ENCODE measurements at places on chromosomes 12 and 14.

DNA sequence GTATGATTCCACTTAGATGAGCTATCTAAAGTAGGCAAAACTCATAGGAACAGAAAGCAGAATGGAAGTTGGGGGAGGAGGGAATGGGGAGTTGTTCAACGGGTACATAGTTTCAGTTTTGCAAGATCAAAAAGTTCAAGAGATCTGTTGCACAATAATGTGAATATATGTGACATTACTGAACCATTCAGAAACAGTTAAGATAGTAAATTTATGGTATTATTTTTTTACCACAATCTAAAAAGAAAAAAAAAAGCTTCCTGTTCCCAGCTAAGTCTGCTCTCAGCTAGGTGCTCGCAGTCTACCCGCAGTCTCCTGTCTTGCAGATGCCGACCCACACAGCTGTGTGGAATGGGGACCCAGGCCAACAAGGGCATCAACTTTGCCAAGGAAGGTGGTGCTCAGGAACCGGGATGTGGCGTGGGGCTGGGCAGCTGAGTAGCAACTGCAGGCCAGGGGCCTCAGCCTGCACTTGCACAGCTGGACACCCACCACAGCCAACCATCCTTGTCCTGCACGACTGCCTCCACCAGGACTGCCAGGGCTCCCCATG lies 15.3 kb upstream of the ANO6 start:
- DNase-seq, result peak; percentile 72

GRCh38 chr12:113413488-113413939 lies 8.7 kb upstream of the SDSL start:
- DNase-seq, result no peak

- DNase-seq, result no peak
Measured at GRCh38 chr14:74949191-74949601, 6.2 kb downstream of the PGF start.

- DNase-seq, result no peak
Measured at GRCh38 chr12:62683776-62684569, 217.3 kb downstream of the MON2 start.

- no peak for DNase-seq
Measured at GRCh38 chr12:56808954-56809353, 45.8 kb downstream of the HSD17B6 start.

DNA sequence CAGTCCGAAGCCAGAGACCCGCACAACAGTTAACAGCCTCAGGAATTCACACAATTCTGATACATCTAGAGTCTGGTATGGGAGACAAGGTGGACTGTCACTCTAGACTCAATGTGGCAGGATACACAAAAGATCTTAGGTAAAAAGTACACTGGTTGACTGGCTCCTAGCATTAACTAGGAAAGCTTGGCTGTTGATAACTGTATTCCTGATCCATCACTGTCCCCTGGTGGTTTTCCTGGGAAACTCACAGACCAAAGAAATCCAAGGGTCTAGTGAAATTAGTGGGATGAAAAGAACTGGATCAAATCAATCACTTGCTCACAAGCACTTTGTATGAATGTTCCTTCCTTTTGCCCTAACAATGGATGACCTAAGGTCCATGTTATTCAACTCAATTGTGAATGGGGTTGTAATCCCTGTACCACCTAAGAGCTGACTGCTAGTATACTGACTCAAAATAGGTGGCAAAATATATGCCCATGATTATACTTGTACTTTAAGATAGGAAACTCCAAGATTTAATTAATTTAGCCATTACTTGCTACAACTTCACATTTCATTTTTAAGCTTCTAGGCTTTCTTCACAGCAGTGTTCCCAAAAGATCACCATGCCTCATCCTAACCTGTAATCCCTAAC lies 14.0 kb downstream of the NPC2 start:
- no peak for DNase-seq

DNA sequence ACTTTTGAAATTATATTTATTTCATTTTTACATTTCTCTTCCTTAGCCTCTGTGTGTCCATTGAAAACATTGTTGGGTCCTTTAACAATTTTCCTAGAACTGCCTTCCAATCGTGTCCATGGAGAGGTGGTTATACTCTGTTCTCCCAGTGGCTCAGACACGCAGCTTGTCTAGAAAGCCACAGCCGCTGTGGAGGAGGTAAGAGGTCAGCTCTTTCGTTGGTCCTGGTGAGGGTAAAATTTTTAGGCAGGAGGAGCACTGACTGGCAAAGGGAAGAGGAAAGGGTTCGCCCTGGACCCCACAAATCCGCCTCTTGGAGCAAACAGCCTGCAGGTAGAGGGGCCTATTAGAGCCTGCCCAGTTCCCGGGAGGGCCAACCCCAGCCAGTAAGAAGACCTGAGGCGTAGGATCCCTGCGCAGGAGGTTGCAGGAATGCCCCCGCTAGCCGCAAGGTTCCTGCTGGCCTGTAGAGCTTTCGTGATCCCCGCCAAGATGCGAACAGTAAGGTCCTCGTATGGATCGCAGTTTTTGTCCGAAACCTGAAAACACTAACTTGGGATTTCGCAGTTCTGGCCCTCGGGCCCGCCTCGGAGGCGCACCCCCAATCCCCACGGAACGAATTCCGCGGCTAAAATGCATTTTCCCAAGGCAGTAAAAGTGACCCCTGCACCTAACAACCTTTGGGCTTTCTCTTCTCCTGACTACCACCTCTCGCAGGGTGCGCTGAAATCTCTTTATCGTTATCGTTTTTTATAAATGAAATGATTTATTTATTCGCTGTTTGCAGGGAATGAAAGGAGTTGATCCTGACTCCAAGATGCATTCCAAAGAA lies 7.5 kb upstream of the PAX9 start:
- no peak for DNase-seq

DNA sequence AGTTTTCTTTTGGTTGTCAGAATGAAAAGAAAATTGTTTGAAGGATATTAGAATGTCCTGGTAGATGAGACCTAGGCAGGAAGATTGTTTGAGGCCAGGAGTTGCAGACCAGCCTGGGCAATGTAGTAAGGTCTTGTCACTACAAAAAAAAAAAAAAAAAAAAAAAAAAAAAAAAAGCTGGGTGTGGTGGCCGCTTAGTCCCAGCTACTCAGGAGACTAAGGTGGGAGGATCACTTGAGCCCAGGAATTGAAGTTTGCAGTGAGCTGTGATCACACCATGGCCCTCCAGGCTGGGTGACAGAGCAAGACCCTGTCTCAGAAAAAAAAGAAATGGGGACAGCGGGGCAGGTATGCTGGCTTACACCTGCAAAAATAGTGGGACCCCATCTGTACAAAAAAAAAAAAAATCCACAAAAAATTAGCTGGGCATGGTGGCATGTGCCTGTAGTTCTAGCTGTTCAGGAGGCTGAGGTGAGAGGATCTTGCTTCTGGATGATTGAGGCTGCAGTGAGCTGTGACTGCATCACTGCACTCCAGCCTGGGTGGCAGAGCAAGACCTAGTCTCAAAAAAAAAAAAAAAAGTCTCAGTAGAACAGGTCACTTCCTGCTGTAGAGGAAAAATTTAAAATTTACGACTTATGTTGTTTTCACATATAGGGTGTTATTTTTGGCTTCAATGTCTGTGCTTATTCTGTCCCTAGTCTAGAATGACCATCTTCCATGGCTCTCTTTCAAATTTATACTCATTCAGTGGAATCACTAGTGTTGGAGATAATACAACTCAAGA lies 70.7 kb downstream of the PPHLN1 start:
- DNase-seq, result no peak

- DNase-seq, result peak; percentile 30
Measured at GRCh38 chr12:85874031-85874461, at the start of gene NTS. TSS of gene NTS (plus strand) at chr12:85874295. CDS start at chr12:85874404, 109 bp downstream.

- DNase-seq, result no peak
Measured at GRCh38 chr12:96265836-96266235, 71.7 kb downstream of the ELK3 start.

- DNase-seq, result no peak
Measured at GRCh38 chr14:105049753-105050550, 15.3 kb downstream of the GPR132 start.

- DNase-seq, result no peak
Measured at GRCh38 chr12:28794211-28794610, 354.9 kb upstream of the FAR2 start.

DNA sequence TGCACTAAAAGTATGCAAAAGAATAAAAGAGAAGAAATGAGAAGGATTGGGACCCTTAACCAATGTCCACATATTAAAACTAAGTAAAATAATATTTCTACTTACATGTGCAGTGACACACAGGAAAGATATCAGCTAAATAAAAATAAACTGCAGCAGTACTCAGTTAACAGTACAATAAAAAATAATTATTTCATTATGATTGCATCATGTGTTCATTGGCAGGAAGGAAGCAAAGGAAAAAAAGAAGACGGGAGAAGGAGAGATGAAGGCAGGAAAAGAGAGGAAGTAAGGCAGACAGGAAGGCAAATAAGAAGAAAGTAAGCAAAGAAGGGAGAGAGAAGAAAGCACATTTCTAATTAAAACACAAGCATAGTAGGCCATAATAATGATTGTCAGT lies 33.0 kb downstream of the RASSF9 start:
- DNase-seq, result no peak

GRCh38 chr12:89166525-89166934 lies 185.8 kb downstream of the DUSP6 start:
- DNase-seq, result peak; percentile 83

- no peak for DNase-seq
Measured at GRCh38 chr14:93903342-93904184, 23.6 kb upstream of the FAM181A start.

GRCh38 chr12:11730299-11731041 lies 81.0 kb downstream of the ETV6 start:
- DNase-seq, result no peak

DNA sequence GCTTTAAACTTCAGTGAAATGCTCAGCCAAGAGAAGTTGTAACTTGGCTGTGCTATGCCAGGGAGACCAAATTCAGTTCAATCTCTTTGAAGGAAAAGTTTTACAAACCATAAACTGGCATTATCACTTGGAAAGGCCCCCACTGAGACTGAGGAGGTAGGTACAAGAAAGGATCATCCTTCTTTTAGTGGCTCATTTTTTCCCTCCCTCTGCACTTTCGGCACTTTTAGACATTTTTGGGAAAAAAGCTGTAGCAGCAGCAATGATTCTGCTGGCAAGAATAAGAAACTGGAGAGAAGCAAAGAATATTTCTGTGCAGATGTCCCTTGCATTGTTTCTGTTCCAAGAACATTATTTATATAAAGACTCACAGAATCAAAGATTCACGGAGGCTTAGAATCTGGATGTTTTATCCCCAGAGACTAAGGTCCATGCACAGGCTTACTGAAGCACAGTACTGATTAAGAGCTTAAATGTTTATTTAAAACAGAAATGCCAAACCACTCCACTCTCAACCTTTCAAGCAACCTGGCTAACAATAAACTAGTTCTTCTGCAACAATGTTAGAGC lies 12.3 kb downstream of the ZC2HC1C start:
- no peak for DNase-seq

GRCh38 chr14:24606297-24606696 lies 3.2 kb downstream of the GZMH start:
- peak; percentile 58 for DNase-seq

- DNase-seq, result no peak
Measured at GRCh38 chr12:47980197-47980596, 16.8 kb downstream of the TMEM106C start.

DNA sequence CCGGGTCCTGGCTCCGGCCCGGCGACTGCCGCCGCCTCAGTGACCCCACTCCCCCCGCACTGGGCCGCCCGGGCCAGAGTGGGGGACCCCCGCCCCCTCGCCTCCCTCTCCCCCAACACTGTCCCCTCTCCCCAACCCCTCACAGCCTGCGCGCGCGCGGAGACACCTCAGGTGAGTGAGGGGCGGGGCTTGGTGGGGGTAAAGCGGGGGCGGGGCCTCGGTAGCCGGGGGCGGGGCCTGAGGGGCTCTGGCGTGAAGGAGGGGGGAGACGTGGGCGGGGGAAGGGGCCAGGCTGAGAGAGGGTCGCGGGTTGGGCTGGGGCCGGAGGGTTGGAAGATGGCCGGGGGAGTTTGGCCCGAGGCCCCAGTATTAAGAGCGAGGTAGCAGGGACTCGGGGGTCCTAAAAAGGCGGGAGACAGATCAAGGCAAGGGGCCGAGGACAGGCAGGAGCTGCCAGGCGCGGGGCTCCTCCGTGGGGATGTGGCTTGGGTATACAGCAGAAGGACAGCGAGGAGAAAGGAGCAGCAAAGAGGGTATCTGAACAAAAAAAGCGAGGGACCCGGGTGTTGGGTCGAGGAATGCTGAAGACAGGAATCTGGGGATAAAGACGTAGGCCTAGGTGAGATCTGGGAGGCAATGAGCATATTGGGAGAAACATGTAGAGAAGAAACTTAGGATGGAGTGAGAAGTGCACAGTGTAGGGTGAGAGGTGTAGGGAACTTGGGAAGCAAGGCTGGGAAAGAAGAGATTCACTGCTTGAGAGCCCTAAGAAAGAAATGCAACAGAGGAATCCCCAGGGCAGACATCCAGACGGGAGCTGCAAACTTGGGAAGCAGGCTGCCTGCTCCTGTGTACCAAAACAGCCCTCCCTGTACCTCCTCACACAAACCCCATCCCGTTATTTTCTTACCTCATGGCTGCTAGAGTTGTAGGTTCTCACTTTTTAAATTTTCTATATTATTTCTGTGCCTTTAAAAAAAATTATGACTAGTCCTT lies 10.8 kb downstream of the SUOX start:
- no peak for DNase-seq

GRCh38 chr12:1970331-1970900 lies 33.8 kb downstream of the DCP1B start:
- DNase-seq, result no peak

- DNase-seq, result no peak
Measured at GRCh38 chr14:33792009-33792719, 158.7 kb downstream of the EGLN3 start.

- no peak for DNase-seq
Measured at GRCh38 chr14:29310210-29310609, 543.6 kb downstream of the FOXG1 start.

GRCh38 chr12:119006746-119007145 lies 25.4 kb downstream of the SRRM4 start:
- DNase-seq, result no peak

DNA sequence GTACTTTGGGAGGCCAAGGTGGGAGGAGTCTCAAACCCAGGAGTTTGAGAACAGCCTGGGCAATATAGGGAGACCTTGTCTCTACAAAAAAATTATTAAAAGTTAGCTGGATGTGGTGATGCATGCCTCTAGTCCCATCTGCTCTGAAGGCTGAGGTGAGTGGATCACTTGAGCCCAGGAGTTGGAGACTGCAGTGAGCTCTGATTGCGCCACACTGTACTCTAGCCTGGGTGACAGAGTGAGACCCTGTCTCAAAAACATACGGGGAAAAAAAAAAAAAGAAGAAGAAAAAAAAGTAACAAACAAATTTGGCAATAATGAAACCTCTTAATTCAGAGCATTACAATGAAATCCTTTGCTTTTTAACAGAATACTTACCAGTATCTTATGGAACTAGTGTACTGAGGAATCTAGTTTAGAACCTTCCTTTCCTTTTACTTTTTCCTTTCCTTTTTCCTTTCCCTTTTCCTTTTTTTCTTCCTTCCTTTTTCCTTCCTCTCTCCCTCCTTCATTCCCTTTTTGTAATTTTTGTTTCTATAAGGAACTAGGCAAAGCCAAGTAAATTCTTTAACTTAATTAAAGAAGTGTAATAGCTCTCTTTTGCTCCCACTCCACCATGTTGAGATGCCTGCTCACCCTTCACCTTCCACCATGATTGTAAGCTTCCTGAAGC lies 12.2 kb upstream of the CNOT2 start:
- no peak for DNase-seq

GRCh38 chr12:51852404-51853137 lies 4.1 kb upstream of the FIGNL2 start:
- no peak for DNase-seq

- DNase-seq, result no peak
Measured at GRCh38 chr12:64170024-64170423, 52.1 kb downstream of the KICS2 start.

GRCh38 chr14:104874110-104874531 lies 9.1 kb downstream of the CEP170B start:
- no peak for DNase-seq

GRCh38 chr14:97489750-97490149 lies 692.6 kb downstream of the VRK1 start:
- no peak for DNase-seq
